ENCODE measurements at places on chromosomes 12 and 14.

DNA sequence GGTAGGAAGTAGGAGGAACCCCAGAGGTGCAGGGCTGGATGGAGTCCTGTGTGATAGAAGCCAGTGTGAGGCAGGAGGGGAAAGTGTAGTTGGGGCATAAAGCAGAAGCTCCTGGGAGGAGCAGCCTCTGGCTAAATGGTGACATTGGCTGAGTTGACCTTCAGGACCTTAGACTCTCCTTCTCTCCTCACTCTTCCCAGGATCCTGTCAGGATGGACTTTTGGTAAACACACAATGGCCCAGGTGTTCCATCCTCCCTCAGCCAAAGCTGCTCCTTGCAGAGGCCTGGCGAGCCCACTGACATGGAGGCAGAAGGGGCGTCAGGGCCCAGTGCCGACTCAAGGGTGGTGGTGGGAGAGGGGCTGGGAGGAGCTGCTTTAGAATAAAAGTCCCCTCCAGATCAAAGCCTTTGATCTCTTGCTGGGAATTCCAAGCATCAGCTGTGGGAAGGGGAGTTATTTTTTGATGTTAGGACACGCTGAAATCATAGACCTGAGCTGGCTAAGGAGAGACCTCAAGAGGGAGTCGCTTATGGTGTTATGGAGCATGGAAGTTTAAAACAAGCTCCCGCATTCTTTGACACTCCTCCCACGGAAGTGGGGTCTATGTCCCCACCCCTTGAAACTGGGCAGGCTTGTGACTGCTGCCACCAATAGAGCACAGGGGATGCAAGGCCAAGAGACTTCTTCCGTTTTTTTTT lies 44.1 kb downstream of the SMIM41 start:
- no peak for DNase-seq

DNA sequence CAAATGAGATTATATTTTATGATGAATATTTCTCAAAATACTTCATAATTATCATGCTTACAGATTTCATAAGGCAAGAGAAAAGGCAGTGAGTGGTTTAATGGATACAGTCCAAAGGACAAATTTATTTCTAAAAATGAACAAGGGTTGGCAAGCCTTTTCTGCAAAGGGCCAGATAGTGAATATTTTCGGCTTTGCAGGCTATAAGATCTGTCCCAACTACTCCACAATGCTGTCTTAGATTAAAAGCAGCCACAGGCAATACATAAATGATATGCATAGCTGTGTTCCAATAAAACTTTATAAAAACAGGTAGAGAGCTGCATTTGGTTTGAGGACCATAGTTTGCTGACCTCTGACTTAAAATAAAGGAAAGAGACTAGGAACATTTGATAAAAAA lies 42.9 kb upstream of the STK38L start:
- DNase-seq, result no peak

- no peak for DNase-seq
Measured at GRCh38 chr12:60144395-60144794, 548.6 kb downstream of the SLC16A7 start.

DNA sequence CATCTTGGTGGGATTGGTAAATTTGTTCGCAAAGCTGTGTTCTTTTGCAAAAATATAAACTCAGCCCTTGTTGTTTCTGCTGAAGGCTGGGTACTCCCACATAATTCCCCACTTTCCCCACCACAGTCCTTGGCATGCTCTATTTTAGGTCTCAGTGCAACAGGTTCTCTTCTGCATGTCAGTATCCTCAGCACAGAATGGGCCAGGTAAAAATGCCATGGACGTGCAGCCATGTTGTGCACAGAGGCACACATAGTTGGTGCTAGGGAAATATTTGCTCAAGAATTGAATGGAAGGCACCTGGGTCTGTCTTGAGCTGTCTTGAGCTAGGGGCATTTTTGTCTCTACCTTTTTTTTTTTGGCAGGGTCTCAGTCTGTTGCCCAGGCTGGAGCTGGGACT lies 87.8 kb upstream of the LHX5 start:
- DNase-seq, result no peak

DNA sequence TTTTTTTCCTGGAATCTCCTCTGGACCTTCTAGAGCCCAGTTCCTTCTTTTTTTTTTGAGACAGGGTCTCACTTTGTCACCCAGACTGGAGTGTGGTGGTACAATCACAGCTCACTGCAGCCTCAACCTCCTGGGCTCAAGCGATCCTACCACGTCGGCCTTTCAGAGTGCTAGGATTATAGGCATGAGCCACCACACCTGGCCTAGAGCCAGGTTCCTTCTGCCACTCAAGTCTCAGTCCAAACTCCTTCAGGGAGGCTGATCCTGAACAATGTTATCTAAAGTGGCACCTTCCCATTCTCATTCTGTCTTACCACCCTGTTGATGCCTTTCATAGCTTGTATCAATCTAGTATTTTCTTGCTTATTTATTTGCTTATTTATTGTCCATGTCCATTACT lies 22.3 kb upstream of the ELK3 start:
- DNase-seq, result no peak

GRCh38 chr14:101451166-101451565 lies 110.1 kb upstream of the DIO3 start:
- no peak for DNase-seq

- DNase-seq, result no peak
Measured at GRCh38 chr12:42769455-42769854, 179.9 kb upstream of the PRICKLE1 start.

Data from bone marrow (tissue), 2 donors.